Activated CD4-positive, alpha-beta memory T cell treated with anti-CD3 and anti-CD28 coated beads for 36 hours (primary cell): ENCODE measurements at places on chromosomes 1 and 21.

- DNase-seq, result no peak
Observed at GRCh38 chr1:154474802-154475201, 27.2 kb upstream of the TDRD10 start.

- DNase-seq, result no peak
Observed at GRCh38 chr21:22556829-22557228, 1558.6 kb downstream of the NCAM2 start.

DNA sequence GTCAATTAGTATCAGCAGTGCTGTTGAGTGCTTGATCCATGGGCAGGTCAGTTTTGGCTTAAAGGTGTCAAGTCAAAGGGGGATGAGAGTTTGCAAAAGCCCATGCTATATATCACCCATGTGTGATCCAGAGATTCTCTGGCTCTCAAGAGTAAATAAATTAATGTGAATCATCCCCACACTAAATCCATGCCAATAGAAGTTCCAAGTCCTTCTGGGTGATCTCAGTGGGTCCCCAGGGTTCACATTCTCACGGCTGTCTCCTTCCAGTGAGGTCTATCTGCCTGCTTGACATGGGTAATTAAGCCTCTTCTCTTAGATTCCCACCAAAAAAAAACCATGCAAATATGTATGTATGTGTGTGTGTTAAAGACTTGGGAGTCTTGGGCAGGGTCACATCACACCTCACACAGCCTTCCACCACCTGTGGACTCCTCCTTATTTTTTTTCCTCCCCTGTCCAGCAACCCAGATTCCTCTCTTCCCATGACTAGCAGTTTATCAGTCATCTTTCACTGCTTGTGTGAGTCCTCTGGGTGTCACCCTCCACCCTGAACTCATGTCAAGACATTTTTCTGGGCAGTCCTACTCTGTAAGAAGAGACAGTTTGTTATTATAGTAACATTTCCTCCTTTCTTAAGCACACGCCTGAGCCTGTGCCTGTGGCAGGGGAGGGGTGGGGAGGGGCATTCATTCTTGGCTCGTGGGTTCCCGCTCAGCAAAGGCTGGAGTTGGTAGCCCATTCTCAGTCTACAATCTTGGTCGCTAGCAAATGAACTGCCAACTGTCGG, 14.3 kb upstream of the S100A11 start:
- DNase-seq, result no peak

DNA sequence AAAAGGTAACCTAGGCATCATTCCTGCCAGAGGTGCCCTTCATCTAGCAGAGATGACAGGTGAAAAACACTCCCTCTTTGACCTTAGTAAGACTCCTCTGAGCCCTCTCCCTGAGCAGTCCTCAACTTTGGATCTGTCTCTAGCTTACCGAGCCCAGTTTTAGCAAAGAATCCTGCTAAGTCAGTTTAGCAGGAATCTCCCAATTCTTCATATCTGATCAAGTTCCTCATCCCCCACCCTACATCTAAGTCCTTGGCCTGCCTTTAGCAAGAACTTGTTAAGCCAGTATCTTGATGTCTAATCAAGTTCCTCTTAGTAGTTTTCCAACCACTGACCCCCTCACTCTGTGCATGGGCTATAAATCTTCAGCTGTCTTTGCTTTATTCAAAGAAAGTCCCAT, 235.6 kb downstream of the OMA1 start:
- no peak for DNase-seq

- no peak for DNase-seq
Observed at GRCh38 chr1:94310570-94311270, 73.3 kb upstream of the ARHGAP29 start.

GRCh38 chr1:157399984-157400382, 152.3 kb downstream of the FCRL5 start:
- no peak for DNase-seq

DNA sequence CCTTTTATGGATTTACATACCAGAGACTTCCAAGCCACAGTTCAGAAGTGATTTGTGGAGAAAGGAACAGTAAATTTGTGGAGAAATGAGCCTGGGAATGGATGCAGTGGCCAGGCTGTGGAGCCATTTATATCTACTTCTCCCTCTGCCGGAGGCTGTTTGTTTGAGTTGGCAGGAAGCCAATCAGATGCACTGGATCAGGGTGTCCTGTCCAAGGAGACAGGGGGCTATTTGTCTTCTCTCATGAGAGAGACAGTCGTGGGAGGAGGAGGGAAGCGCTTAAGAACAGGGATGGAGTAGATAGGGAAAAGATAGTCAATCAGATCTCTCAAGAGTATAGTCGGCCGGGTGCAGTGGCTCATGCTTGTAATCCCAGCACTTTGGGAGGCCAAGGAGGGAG, 2.8 kb upstream of the HAPLN2 start:
- no peak for DNase-seq

GRCh38 chr1:36212782-36213181, 11.5 kb upstream of the THRAP3 start:
- no peak for DNase-seq

GRCh38 chr1:97088391-97088790, 366.8 kb downstream of the PTBP2 start:
- no peak for DNase-seq

- no peak for DNase-seq
Observed at GRCh38 chr1:9151328-9151860, 22.5 kb upstream of the GPR157 start.

DNA sequence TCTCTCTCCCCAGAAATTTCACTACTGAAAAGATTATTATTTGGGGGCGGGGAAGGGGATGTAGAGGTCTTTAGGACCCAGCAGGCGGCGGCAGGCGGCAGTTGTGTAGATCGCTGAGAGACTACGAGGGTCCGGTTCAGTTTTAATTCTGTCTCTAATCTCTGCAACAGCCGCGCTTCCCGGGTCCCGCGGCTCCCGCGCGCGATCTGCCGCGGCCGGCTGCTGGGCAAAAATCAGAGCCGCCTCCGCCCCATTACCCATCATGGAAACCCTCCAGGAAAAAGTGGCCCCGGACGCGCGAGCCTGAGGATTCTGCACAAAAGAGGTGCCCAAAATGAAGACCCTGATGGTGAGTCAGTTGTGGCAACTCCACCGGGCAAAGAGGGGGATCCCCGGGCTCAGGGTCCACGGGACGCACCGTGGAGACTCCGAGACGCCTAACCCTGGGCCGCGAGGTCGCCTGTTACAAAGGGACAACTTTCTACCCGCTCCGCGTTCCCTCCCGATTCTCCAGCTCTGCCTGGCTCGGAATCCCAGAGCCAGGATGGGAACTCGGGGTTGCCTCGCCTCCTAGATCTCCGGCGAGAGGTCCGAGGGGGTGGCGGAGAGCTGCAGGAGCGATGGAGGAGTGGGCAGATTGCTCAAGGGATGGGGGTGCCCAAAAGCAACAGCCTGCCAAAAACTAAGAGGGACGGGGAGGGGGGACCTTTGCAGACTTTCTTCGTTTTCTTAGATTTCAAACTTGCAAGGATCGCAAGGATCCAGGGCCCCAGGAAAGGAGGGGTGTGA, at the start of gene ST6GALNAC5:
Gene ST6GALNAC5 (plus strand): TSS at position 139 of the 789 bp plus-strand sequence.
- DNase-seq, result peak; percentile 10

- peak; percentile 86 for DNase-seq
Observed at GRCh38 chr1:235917267-235917811, 50.6 kb upstream of the LYST start.

DNA sequence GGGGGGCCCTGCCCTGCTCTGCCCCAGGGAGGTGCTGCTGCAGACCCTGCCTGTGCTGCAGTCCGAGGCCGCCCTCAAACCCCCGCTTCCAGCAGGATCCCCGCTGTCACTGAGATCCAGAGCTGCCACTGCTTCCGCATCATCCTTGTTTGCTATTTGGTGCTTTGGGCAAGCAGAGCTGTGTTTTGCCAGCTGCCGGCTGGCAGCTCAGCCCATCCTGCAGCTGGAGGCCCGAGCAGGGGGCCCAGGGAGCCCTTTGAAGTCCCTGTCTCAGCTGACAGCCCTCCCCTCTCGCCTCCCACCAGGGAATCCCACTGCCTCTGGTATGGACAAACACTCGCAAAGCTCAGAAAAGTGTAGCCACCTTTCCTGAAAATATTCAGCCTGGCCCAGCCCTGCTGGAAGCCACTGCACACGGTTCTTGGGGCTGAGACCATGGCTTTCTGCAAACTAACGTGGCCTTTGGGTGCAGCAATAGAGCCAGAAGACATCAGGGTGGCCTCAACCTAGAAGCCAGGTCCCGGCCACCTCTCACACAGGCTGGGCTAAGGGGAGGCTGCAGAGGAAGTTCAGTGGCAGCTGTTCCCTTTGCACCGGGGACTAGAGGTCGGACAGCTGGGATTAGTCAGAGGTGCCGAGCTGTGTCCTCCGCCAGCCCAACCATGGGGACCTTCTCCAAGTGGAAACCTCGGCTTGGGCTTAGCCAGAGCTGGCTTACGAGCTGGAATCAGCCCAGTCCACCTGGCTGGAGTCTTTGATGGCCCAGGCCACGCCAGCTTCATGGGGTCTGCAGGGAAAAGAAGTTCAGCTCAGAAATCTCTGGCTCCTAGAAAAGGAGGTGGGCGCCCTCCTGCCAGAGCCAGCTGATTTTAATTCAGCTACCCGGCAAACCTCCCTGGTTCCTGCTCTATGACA, 107.1 kb downstream of the SPSB1 start:
- no peak for DNase-seq

GRCh38 chr1:69519006-69519405, 48.7 kb upstream of the LRRC7 start:
- no peak for DNase-seq

GRCh38 chr1:157189986-157190982, 52.1 kb upstream of the ETV3 start:
- no peak for DNase-seq

- DNase-seq, result peak; percentile 52
Observed at GRCh38 chr1:156833603-156834002, 17.0 kb upstream of the SH2D2A start.

DNA sequence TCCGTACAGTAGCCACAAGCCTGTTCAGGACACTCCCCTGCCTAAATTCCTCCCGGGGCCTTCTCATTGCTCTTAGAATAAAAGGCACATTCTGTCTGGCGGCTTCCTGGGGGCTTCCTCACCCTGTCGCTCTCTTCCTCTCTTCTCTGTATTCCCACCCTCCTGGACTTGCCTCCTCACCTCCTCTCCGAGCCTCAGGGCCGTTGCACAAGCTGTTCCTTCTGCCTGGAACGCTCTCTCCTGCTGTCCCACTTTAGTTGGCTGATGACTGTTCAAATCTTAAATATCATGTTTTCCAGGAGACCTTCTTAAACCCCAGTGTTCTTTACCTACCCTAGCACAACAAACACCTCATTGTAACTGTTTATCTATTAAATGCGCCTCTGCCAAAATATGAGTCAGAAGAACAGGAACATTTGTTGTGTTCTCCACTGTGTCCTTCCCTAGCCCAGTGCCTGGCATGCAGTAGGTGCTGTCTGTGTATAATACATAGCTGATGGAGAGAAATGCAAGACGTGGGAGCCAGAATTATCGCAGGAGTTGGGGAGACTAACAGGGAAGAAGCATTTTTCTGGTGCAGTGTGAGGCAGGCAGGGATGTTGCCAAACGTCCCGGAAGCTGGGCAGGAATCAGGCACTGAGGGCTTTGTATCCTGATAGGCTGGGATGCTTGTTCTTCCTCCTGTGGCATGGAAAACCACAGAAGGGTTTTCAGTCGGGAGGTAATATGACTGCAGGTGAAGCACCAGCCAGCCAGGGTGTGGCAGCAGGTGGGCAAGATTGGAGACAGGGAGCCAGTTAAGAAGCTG, 24.1 kb upstream of the THRAP3 start:
- no peak for DNase-seq

GRCh38 chr1:223211323-223211985, 68.4 kb upstream of the TLR5 start:
- DNase-seq, result no peak

DNA sequence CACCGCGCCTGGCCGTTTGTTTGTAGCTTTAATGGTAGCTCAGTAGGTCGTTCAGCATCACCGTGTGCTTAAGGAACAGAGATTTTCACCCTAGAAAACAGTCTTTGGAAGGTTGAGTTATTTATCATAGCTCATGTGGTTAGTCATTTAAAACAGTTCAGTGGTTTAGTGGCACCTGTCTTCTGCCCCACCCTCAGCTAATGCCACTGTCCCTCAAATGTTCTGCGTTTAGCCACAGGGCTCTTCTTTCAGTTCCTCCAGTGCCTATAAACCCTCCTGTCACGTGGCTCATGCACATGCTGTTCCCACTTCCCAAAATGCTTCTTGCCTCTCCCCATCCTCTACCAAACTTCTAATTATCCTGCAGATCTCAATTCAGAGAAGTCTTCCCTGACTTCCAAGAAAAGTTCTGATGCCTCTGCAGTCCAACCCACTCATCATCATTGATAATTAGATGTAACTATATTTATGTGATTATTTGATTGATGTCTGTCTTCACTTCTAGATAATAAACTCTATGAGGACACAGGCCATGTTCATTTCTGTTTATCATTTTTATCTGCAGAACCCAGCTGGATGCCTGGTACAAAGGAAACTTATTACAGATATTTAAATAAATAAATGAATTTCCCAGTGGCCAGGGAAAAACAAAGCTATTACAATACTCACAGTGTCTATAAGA, 14.4 kb upstream of the DIPK1A start:
- DNase-seq, result peak; percentile 51

- DNase-seq, result peak; percentile 65
Observed at GRCh38 chr1:67760030-67760821, 73.0 kb downstream of the GNG12 start.

GRCh38 chr1:98355656-98356383, 305.7 kb upstream of the SNX7 start:
- DNase-seq, result no peak

DNA sequence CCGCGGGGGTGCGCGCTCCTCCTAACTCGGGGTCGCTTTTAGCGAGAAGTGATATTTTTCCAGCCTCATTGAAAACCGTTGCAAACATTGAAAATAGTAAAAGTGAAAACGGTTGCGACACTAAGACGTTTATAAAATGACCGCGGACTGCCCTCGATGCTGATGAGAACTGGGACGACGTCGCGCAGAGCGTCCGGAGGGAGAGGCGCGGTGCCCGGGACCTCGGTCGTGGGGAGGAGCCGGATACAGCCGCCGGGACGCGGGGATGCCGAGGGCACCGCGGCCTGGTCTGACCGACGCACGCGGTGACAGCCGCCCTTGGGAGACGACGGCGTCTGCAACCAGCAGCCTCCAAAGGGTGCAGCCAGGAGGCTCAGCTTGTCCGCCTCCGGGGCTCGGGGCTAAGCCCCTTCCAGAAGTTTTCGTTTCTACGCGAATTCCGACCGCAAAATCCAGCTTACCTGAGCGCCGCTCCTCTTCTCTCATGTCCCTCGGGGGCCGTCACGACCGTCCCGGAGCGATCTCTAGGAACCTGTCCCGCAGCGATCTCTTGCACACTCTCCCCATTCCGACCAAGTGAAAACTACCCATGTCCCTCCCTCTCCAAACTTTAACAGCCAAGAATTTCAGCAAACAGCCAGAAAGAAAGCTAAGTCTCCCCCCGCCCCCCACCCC, 144.4 kb upstream of the ETS2 start:
- DNase-seq, result peak; percentile 14

GRCh38 chr1:116006486-116006964, 30.2 kb downstream of the SLC22A15 start:
- no peak for DNase-seq

- DNase-seq, result no peak
Observed at GRCh38 chr1:193553564-193553963, 367.2 kb upstream of the B3GALT2 start.

DNA sequence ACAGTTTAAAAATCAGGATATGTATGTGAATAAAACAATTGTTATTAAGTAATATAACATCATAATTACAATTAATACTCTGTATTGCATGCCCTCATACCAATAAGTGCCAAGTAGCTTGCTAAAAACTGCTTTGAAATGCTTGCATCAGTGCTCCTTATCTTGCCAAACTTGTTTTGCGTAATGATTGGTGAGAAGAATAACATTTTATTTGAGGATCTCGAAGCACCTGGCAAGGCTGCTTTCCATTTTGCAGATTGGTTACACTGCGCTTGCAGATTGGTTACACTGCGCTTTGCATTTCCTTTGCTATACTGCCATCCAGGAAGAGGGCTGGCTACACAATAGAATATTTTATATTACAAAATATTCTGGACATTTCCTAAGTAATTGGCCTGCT, 1.7 kb upstream of the PBX1 start:
- DNase-seq, result no peak
